Activated naive CD4-positive, alpha-beta T cell (primary cell): ENCODE measurements at places on chromosomes 5 and 9.

DNA sequence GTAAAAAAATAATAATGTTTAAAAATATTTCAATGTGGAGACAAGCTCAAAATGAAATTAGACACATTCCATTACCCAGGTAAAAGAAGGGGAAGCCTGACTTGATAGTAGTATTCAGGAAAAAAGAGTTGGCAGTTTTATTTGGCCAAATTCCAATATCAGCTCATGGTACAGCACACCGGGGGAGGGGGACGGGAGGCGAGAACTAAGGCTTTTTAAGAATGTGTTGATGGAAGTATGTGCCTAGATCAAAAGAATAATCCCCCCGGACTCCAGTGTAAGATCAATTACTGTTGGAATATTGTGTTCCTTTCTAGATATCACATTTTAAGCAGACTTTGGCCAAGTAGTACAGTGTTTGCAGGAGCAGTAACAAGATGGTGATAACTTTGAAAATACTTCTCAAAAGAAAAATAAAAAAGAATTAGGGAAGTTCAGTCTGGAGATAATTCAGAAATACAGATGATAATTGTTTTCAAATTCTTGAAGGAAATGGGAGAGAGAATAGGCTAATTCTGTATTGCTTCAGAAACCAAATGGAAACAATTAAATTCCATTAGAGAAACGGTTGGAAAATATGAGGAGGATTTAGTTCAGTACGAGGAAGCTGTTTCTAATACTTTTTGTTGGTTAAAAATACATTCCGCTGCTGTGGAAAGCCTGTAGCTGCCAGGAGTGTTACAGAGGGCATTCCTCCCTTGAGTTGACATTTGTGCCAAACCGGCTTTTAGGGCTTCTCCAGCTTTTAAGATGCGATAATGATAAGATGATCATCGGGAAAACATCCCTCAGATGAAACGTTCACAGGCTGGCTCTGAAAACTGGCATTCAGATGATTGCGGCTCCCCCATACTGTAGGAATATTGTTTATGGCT is 98.1 kb upstream of the ERBIN start:
- no peak for DNase-seq

- DNase-seq: peak; percentile 40
These were observed at the start of gene COMMD10 for GRCh38 chr5:116084871-116085715. Gene COMMD10 (plus strand): TSS chr5:116085025.

DNA sequence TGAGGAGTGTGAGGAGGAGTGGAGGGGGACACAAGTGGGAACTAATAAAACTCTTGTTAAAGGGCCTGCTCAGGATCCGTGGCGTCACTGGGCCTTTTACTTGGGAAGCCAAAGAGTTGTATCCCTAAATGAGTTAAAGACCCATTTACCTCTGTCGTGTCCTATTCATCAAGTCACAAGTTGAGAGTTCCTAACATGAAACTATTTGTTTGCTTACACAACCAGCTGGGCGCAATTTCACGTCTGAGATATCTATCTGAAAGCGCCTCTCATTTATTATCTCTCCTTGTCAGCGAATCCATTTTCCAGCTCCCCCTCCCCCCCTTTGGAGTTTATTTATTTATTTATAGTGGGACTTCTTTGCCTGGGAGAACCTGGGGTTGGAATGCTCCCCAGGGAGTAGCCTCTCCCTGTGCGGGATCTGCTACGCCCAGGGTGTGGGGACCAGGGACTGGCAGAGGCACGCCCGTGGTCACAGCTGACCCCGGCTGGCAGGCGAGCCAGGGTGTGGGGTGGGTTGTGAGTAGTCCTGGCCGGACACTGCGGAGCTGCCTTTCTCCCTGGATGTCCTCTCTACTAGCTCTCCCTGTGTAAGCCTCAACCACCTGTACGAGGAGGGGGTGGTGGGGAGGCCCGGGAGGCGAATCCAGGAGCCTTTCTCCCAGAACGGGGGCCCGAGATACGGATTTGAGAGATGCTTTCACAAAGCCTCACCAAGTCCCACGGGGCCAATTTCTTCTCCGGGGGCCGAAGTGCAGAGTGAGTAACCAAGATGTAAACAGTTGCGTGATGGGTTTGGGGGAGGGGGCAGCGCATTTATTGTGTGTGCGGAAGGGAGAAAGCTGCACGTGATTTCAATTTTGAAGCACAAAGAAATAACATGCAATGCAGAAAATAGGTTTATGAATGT is 15.3 kb downstream of the NR2F1 start:
- no peak for DNase-seq

- DNase-seq: no peak
These were observed 59.4 kb upstream of the TNFSF8 start for GRCh38 chr9:114989600-114990410.

DNA sequence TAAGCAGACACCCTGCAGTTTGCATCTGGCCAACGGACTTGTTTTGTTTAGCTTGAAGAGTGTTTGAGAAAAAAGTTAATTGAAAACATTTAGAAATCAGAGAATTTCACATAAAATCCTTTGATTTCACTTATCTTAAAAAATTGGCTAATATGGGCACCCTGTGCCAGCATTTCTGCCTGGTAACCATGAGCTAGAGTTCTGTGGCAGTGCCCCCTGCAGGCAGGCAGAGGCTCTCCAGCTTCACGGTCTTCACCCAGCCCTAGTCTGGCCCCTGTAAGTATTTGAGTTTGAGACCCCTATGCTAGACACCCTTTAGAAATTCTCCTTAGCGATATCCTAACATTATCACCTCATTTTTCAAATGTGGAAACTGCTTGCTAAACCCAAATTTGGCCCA is 18.8 kb upstream of the FANCC start:
- DNase-seq: no peak
